ENCODE measurements at places on chromosomes 4 and X.

DNA sequence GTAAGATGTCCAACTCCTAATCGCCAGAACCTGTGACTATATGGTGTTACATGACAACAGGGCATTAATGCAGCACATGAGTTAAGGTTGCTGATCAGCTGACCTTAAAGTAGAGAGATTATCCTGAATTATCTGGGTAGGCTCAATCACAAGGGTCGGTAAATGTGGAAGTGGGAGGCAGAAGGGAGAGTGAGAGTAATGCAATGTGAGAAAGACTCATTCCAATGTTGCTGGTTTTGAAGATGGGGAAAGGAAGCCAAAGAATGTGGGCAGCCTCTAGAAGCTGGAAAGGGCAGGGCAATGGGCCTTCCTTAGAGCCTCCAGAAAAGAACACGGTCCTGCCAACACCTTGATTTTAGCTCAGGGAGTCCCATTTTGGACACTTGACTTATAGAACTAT is 67.4 kb downstream of the STX18 start:
- no peak for DNase-seq

- no peak for DNase-seq
Measured at GRCh38 chr4:20589436-20589835, 110.8 kb upstream of the PACRGL start.

- no peak for DNase-seq
Measured at GRCh38 chr4:39700554-39700953, 2.6 kb downstream of the UBE2K start.

- no peak for DNase-seq
Measured at GRCh38 chrX:150880808-150881165, 17.7 kb downstream of the CD99L2 start.

GRCh38 chr4:3304831-3305609 is 12.2 kb downstream of the RGS12 start:
- DNase-seq, result no peak

DNA sequence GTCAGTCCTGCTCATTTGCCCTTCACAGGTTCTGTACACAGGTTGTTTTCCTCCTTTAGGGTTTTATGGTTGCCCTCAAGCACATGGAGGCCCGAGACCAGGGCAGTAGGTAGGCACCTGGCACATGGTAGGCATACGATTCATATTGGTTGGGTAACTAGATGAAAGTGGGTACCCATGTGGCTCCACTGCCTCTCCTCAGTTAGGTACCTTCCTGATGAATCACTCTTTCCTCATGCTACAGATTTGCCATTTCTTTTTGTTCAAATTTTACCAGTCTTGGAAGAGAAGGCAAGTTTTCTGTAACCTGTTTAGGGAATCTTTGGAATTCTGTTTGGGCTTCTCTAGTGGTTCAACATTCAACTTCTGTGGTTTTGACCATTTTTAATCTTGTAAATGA is 121.3 kb downstream of the FHIP1A start:
- no peak for DNase-seq

DNA sequence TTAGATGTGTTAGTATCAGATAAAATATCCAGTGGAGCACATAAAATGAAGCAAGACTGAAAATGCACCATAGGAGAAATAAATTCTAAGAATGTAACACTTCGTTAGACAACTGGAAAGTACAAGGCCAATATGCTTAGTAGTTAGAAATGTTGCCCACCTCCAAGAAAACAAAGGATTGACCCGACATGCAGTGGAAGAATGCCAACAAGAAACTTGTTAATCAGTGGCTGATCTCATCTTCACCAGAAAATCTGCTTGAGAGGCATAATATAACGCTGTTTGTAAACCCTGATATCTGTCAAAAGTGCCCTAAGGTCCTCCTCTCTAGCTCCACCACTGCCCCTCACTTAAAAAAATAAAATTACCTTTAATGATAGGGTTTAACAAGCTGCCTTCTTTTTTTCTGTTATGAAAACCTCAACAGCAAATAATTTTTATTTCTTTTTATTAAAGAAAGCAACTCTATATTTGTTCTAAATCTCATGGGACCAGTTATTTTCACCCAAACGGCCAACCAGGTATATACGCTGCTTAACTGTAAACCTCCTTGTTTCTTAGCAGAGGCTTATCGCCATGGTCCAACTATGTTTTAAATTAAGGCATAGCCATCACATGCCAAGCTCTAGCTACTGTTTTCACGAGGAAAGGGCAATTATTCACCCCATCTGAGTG is 1.8 kb downstream of the RASGEF1B start:
- DNase-seq, result no peak

DNA sequence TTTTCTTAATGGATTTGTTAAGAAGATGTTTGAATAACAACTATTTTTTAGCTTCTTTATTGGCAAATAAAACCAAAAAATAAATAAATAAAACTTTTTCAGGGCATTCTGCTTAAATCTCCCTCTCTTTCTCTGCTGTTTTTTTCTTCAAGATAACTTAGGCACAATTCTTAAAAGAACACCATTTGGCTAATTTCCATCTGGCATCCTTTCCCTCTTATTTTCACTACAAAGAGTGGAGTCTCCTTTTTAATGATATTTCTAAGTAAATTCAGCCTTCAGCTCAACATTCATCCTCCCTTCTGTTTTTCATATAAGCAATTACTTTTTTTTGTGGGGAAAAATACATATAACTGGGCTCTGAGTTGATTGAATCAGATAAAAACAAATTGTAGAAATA is 88.1 kb downstream of the PCDH7 start:
- DNase-seq, result no peak

DNA sequence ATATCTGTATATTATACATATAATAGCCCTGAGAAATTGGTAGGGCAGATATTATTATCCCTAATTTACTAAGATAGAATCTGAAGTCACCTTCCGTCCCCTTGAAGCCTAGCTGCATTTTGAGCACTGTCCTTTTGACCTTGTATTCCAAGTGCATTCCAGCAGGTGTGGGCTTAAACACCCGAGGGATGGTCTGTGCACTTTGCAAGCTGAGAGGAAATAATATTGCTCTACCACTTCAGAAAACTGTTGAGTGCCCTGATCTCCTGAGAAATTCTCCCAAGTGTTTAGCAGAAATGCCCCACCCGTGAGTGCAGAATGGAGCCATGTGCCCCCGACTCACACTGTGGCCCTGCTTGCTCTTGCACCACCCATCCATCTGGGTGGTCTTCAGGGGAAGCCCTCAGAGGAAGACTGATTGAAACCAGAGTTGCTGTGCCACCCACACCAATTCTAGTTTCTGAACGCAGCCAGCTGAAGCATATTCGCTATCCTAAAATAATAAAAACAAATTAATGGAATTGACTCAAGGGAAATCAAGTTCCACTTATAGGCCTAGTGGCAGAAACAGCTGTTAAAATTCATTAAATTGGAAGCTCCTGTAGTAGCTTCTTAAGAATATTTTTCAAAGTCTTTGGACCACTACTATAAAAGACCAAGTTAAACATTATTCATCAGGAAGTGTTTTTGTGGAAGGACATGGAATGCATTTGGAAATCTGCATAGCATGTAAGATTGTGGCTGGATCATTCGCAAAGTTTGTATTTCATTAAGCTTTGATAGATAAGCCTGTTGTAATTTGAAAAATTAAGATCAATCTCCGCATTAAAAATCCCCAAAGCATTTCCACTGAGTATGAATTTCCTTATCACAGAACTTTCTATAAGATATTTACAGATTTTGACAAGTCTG is 41.3 kb upstream of the PRKG2 start:
- DNase-seq, result no peak

DNA sequence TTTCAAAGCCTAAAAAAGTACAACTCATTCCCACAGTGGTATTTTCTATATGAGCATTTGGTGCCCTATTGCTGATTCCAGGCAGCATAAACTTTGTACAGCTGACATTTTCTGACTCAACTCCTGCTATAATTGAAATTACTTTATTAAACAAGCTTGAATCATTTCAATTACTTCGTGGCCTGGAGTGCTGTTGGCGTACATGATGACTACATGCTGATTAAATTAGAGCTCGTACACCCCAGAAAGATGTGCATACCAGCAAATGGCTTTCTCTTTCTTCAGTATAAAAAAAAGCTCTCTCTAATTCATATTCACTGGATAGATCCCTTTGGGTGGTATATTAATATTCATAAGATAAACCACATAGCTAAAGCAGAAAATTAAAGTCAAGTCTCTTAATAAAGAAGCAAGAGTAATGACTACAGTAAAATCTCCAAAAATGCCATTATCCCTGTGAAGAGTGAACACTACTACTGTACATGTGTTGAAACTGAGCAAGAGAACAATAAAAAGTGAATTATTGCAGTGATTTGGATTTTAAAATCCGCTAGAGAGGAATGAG is 245.0 kb upstream of the IGFBP7 start:
- DNase-seq, result no peak

Measured in NCI-H1417 treated with DMSO at 0.1 percent for 48 hours (cell line).